Activated CD4-positive, alpha-beta T cell treated with anti-CD3 and anti-CD28 coated beads for 36 hours (primary cell): ENCODE measurements at places on chromosomes 6 and 20.

DNA sequence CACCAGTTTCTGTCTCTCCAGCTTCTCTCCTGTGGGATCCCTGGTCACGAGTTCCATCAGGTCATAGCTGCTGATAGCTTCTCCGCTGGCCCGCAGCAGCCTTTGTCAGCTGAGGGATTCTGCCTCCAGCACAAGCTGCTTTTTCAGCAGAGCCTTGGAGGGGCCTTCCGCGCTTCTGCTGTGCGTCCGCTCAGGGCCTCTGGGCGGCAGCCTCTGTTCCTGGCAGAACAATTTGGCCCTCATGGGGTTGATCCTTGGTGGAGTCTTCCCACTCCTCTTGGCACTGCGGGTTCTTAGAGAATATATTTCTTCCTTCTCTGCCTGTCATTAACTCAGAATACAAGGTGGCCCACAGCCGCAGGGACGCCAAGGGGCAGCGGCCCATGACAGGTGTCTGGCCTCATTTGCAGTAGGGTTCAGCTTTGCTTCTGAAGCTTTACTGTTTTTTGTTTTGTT lies 158.8 kb downstream of the DTNBP1 start:
- DNase-seq: no peak

GRCh38 chr6:1581120-1581991 lies 28.4 kb upstream of the FOXC1 start:
- DNase-seq: no peak

DNA sequence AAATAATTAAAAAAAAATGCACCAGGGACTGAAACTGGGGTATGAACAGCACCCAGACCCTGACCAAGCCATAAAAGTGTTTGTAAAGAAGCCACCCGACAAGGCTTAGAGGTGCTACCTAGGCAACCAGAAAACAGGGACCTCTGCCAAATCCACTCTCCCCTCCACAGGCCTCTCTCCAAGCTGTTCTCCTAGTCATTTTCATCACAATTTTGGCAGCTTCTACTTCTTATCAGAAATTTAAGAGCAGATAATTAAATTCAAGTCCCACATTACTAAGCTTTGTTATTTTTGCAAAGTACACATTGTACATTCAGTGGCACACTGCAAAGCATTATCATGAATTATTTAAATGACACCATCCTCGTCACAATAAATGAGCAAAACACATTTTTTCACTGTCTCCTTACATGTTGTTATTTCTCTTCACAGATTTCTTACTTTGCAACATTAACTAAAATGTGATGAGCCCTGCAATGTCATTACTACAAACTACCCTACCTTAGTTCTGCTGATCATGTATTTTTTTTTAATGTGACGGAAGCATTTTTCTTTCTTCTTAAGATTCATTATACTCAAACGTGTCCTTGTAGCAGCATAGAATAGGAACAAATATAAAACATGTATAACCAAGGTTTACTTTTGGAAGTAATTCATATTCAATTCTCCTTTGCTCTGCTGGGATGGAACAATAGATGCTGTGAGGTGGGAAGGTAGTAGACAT lies 38.1 kb downstream of the ECT2L start:
- DNase-seq: no peak

- no peak for DNase-seq
Measured at GRCh38 chr6:117441824-117442264, 16.1 kb upstream of the ROS1 start.

DNA sequence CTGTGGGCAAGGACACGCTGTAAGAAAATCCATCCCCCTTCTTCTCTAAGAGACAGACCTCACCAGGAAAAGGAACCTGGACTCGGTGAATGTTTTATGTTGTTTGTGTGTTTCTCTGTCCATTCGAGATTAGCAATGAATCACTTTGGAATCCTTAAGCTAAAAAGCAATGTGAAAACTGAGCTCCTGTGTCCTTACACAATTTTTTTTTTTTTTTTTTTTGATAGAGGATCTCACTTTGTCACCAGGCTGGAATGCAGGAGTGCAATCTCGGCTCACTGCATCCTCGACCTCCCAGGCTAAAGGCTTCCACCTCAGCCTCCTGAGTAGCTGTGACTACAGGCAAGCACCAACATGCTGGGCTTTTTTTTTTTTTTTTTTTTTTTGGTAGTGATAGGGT lies 32.1 kb downstream of the BFSP1 start:
- no peak for DNase-seq

DNA sequence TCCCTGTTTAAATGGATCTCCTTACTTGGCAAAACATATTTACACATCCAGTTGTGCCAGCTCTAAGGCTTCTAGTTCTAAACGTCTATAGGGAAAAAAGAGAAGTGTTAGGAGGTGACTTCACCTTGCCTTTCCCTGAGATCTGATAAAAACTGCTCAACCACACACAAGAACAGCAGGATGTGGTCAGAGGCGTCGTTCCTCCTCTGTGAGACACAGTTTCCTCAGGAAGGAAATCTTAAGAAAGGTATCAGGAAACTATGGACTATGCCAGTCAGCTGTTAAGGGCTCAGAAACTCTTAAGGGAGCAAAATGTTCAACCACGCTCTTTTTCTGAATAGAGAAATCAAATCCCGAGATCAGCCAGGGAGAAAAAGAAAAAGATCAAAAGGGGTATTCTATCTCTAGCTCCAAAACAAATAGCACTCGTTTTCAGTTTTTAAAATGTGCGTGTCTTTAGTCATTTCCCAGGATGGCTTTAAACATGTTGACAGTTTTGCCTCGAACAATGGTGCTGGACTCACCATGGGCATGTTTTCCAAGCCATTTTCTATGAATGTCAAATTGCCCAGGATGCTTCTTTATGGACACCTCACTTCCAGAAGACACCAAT lies 154.5 kb downstream of the HACE1 start:
- peak; percentile 56 for DNase-seq

GRCh38 chr6:139903411-139904157 lies 529.1 kb upstream of the CITED2 start:
- no peak for DNase-seq

DNA sequence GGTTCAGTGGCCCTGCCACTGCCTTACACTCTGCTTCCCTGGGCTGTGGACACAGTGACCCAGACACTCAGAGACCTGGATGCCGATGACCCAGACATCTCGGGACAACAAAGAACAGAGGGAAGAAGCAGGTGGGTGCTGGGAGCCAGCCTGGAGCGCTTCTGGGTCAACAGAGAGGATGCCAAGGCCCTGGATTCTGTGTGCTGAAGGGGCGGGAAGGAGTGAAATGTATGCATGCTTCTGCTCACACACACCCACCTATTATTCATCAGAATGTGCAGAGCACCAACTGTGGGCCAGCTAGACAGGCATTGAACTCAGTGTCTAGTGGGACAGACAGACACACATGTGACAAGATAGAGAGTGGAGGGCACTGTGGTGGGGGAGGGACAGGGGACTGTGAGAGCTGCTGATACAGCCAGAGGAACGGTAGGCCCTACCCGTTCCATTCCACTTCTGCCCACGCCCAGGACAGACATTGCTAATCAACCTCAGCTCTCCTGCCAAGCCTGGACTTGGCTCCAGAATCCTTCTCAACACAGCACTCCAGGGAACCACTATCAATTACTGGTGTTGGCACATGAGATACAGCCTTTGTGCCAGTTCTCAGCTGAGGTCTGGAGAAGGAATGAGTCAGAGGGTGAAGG lies 20.2 kb downstream of the KCNK15 start:
- DNase-seq: no peak

GRCh38 chr20:43975096-43975768 lies 60.6 kb downstream of the TOX2 start:
- peak; percentile 69 for DNase-seq

DNA sequence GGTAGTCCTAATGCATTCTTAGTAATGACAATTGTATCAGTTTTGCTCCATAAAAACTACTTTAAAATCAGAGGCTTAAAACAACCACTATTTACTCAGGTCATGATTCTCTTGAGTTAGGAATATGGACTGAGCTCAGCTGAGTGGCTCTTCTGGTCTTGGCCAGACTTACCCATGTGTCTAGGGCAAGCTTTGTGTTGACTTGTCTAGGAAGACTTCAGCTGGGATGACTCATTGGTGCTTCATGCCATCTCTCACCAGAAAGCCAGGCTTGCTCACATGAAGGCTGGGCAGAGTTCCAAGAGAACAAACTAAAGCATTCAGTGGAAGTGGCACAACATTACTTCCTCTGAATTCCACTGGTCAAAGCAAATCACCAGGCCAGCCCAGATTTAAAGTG lies 155.3 kb downstream of the DHX35 start:
- no peak for DNase-seq

DNA sequence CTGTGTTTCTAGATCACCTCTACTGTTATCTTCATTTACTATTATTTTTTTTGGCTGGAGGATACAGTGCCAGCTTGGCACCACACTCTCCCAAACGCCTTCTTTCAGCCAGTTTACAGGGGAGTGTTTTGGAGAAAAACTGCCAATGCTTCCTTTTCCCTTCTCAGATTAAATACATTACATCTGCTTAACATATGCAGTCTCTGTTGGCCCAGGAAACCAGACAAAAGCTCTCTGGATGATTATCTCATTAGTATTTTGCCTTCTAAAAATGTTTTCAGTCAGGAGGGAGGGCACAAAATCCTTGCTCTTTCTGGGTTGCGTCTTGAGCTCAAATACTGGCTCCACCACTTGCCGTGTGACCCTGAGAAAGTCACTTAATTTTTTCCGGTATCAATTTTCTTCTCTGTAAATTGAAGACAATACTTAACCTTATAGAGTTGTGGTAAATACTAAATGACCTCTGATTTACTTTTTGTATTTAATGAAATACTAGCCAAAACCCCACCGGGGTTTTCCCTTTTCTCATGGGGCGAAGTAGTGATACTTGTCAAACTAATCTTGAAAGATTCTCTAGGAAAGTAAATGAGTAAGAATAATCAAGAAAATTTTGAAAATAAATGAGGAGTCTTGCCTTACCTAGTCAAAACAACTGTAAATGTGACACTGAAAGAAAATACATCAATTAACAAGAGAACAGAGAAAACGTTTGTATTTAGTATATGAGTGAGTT lies 146.2 kb downstream of the MMS22L start:
- DNase-seq: no peak

- no peak for DNase-seq
Measured at GRCh38 chr6:129785047-129785755, 75.2 kb upstream of the ARHGAP18 start.

- DNase-seq: no peak
Measured at GRCh38 chr6:4323322-4323721, 187.9 kb upstream of the ECI2 start.

DNA sequence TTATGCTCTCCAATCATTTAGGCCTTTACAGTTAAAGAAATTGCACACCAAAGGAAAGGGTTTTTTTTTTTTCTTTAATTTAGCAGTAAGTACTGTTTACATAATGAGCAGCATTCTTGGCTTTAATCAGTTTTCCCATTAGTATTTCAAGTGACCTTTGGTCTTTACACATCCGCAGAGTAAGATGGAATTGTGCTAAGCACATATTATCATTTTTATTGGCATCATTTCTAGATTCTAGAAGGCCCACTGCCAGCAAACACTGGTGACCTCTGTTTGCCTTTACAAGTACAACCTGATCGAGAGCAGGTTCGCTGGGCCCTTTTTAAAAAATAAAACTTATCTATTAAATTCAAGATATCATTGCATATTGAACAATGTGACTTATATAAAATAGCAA lies 104.3 kb downstream of the ADGRG6 start:
- DNase-seq: no peak

GRCh38 chr20:44942264-44942973 lies 17.8 kb downstream of the TOMM34 start:
- no peak for DNase-seq

DNA sequence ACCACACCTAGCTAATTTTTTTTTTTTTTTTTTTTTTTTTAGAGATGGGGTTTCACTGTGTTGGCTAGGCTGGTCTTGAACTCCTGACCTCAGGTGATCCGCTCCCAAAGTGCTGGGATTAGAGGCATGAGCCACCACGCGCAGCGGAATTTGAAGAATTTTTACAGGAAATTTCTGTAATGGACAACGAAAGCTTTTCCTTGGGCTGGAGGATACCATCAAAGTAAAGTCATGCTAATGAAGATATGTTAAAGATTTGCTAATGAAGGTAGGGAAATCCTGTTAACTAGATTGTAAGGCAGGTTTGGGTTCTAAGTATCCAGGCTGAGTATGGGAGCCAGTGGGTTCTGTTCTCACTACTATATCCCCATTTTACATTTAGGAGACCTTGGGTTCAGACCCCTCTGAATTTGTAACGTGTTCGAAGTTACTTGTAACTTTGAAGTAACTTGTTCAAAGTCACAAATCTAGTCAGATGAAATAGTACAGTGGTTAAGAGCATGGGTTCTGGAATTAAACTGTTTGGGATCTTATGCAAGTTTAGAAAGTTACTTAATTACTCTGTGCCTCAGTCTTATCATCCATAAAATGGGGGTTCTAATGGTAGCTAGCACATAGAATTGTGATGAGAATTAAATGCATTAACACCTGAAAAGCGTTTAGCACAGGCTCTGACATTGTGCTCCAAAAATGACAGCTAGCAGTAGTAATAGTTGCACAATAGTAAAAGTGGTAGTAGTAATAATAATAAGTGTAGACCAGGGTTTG lies 123.4 kb upstream of the GPR6 start:
- DNase-seq: no peak

- no peak for DNase-seq
Measured at GRCh38 chr6:122800906-122801305, 11.8 kb downstream of the SMPDL3A start.

- DNase-seq: no peak
Measured at GRCh38 chr20:24987873-24988835, 4.4 kb downstream of the APMAP start.

DNA sequence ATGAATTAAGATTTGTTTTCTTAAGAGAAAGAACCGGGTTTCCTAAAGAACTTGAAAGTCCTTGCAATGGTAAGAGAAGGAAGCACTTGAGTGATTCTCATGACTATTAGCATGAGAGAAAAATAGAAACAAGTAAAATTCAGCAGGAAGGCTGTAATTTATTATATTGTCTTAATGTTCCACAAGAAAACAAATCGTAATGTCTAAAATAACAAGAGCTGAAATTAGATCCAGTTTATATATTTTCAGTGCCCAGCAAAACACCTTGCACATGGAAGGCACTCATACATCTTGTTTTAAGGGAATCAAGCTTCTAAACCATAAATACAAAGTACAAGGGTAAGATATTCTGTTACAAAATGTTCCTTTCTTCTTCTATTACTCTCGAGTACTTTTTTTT lies 229.4 kb upstream of the PLN start:
- no peak for DNase-seq

- peak; percentile 31 for DNase-seq
Measured at GRCh38 chr6:28139860-28140543, 1.7 kb upstream of the ZKSCAN8 start.
